ENCODE measurements at places on chromosomes 3 and 15. TPM values are rescaled to one million over a fixed set of nuclear protein-coding genes. Genes with fewer than 3 reads are reported as not detected.

Gene KNG1
- not detected for total RNA-seq

Gene PLSCR5
- not detected for total RNA-seq

Gene CFAP20DC
- 0.33 TPM for total RNA-seq

Gene SCG5
- total RNA-seq, result 49.4 TPM

Gene CEP152
- total RNA-seq, result 3.6 TPM

Gene FBXO40
- not detected for total RNA-seq

Gene DRD3
- not detected for total RNA-seq

Gene ZBBX
- total RNA-seq, result 0.26 TPM

GRCh38 chr15:92914103-92914499 is 14.0 kb downstream of the CHD2 start:
- H3K4me3 ChIP-seq, result no peak overlapping the region
- H3K27me3 ChIP-seq, result no peaks in the 10 kb centered on the region
- no peaks in the 10 kb centered on the region for H3K36me3 ChIP-seq

DNA sequence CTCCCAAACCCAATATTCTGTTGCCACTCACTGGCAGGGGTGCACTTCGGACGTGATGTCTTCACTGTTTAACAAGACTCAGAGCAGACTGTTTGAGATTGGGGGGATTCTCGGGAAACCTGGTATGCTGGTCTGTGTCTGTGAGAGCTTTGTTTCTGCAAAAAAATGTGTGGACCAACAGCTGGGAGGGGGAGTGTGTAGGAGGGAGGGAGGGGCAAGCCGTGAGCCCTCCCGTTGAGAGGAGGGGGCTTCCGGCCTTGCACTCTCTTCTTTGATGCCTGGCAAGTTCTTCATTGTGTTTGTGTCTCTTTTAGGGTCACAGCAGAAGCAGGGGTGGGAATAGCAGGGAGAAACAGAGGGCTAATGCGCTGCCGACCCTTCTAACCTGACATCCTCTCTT is 74.9 kb upstream of the NDN start:
- H3K36me3 ChIP-seq, result no peaks in the 10 kb centered on the region
- no peak overlapping the region for H3K4me3 ChIP-seq
- H3K27ac ChIP-seq, result no peak overlapping the region
- no peak for DNase-seq
- H3K27me3 ChIP-seq, result no peaks in the 10 kb centered on the region

- H3K27me3 ChIP-seq, result no peaks in the 10 kb centered on the region
- no peak overlapping the region for H3K4me3 ChIP-seq
- peak; percentile 4 for DNase-seq
Measured at GRCh38 chr3:106814231-106814630, 563.0 kb upstream of the CCDC54 start.

- DNase-seq, result no peak
- H3K36me3 ChIP-seq, result no peaks in the 10 kb centered on the region
- no peaks in the 10 kb centered on the region for H3K27me3 ChIP-seq
- H3K4me3 ChIP-seq, result no peak overlapping the region
Measured at GRCh38 chr3:44795197-44795596, 33.6 kb downstream of the KIF15 start.

DNA sequence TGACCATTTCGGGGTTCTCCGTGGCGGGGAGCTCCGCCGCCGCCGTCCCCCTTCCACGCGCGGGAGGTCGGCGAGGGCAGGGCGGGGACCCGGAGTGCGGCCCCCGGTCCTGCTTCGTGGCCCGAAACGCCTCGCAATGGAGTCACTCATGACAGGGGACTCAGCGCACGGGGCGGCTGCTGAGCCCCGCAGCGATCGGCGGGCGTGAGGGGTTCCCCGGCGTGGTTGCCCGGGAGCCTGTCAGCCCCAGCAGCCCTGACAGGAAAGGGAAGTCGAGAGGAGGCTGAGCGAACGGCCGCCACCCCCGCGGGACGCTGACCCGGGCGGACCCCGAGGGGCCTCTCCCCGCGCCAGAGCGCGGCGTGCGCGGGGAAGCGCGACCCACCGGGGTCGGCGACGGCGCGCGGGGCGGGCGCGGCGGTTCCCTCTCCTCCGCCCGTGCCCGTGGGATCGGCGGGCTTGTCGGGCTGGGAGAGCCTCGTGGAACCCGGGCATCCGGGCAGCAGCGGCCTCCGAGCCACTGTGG is 564 bp upstream of the PIGZ start:
- no peak for DNase-seq
- H3K27me3 ChIP-seq, result no peaks in the 10 kb centered on the region
- H3K4me1 ChIP-seq, result peaks cover 17% of the 10 kb centered on the region
- peak overlapping the region; percentile 65 for H3K4me3 ChIP-seq
- no peaks in the 10 kb centered on the region for H3K36me3 ChIP-seq
- peak overlapping the region; percentile 71 for H3K27ac ChIP-seq

GRCh38 chr15:67863442-67863987 is 23.7 kb upstream of the RNU6-1 start:
- H3K27me3 ChIP-seq, result no peaks in the 10 kb centered on the region
- H3K4me3 ChIP-seq, result no peak overlapping the region
- peak; percentile 81 for DNase-seq
- H3K36me3 ChIP-seq, result no peaks in the 10 kb centered on the region
- peaks cover 12% of the 10 kb centered on the region for H3K4me1 ChIP-seq

- H3K4me1 ChIP-seq, result no peaks in the 10 kb centered on the region
- DNase-seq, result no peak
- H3K4me3 ChIP-seq, result no peak overlapping the region
- no peaks in the 10 kb centered on the region for H3K36me3 ChIP-seq
- H3K27me3 ChIP-seq, result no peaks in the 10 kb centered on the region
- no peak overlapping the region for H3K27ac ChIP-seq
Measured at GRCh38 chr3:13516760-13517135, 32.2 kb upstream of the FBLN2 start.

- no peak overlapping the region for H3K4me3 ChIP-seq
- peaks cover 41% of the 10 kb centered on the region for H3K4me1 ChIP-seq
- peak; percentile 27 for DNase-seq
Measured at GRCh38 chr3:72657666-72658065, 190.6 kb downstream of the SHQ1 start.

DNA sequence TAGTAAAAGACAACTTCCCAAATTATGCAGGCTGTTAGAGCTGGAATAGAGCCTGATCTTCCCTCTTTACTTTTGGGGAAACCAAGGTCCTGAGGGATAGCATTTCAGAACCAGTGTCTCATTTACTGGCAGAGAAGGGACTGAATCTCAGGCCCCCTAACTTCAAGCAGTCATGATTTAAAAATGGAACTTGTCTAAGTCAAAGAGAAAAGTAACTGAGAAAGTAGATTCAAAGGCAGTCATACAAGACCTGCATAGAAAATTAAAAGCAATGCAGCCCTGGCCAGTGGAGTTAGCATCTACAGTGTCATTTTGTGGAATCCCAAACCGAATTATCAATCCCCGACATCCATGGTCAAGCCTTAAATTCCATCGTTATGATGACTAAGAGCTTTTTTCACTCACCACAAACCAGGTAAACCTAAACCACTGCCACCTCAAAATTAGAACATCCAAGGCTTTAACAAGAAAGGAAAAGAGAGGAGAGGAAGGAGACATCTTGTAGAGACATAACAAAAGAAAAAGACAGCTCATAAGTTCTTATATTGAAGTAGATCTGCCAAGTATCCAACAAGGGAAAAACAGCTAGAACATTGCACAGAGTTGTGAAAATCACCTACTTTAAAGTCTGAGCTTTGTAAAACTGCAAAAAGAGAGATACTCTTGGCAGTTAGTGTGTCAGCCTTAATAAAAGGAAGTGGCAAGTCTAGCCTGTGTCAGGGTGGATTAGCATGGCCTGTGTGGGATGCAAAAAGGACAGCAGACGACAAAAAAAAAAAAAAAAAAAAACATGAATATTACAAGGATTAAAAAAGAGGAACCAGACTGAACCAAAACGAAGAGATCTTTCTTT is 54.1 kb upstream of the CCR2 start:
- no peak overlapping the region for H3K27ac ChIP-seq
- no peaks in the 10 kb centered on the region for H3K36me3 ChIP-seq

- peak; percentile 42 for DNase-seq
- H3K4me1 ChIP-seq, result peaks cover 29% of the 10 kb centered on the region
- H3K27me3 ChIP-seq, result no peaks in the 10 kb centered on the region
- no peaks in the 10 kb centered on the region for H3K36me3 ChIP-seq
- H3K4me3 ChIP-seq, result no peak within 1 kb of the TSS
- H3K27ac ChIP-seq, result no peak within 1 kb of the TSS
Measured at GRCh38 chr3:48662753-48663488, at the start of gene CELSR3. CELSR3 (minus strand) TSS chr3:48662886; CDS start chr3:48662634, 252 bp downstream.

GRCh38 chr15:39747326-39747725 is 35.3 kb downstream of the FSIP1 start:
- H3K4me1 ChIP-seq, result no peaks in the 10 kb centered on the region
- no peak overlapping the region for H3K4me3 ChIP-seq
- H3K27ac ChIP-seq, result no peak overlapping the region
- DNase-seq, result no peak

GRCh38 chr3:21056293-21056692 is 694.7 kb downstream of the ZNF385D start:
- H3K27ac ChIP-seq, result no peak overlapping the region
- no peaks in the 10 kb centered on the region for H3K27me3 ChIP-seq
- H3K4me3 ChIP-seq, result no peak overlapping the region
- no peak for DNase-seq
- H3K4me1 ChIP-seq, result no peaks in the 10 kb centered on the region

GRCh38 chr15:90497376-90497775 is 32.3 kb upstream of the CRTC3 start:
- no peak overlapping the region for H3K4me3 ChIP-seq
- no peaks in the 10 kb centered on the region for H3K4me1 ChIP-seq
- peaks cover 40% of the 10 kb centered on the region for H3K36me3 ChIP-seq
- no peak for DNase-seq

DNA sequence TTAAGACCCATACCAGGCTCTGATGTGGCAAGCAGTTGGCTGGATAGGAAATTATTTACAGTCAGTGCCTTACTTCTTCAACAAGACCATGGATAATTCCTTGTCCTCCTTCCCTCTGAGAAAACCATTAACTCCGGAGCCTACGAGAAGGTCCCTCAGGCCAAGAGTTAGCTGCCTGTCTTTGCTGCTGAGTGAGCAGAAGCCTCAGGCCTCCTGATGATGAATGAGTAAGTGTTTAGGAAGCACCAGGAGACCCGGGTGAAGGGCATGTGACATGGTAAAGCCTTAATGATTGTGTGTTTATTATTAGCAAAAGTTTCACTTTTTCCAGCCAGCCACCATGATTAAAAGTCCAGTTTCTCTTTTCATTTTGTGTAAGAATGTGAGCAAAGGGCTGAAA is 174.9 kb upstream of the TOPAZ1 start:
- no peak overlapping the region for H3K27ac ChIP-seq
- H3K4me3 ChIP-seq, result no peak overlapping the region
- H3K36me3 ChIP-seq, result no peaks in the 10 kb centered on the region
- no peaks in the 10 kb centered on the region for H3K27me3 ChIP-seq
- DNase-seq, result no peak
- H3K4me1 ChIP-seq, result peaks cover 10% of the 10 kb centered on the region

GRCh38 chr3:136932978-136933772 is 24.6 kb upstream of the IL20RB start:
- no peak overlapping the region for H3K27ac ChIP-seq
- H3K27me3 ChIP-seq, result no peaks in the 10 kb centered on the region
- no peaks in the 10 kb centered on the region for H3K36me3 ChIP-seq
- no peak overlapping the region for H3K4me3 ChIP-seq
- peaks cover 6% of the 10 kb centered on the region for H3K4me1 ChIP-seq
- no peak for DNase-seq

DNA sequence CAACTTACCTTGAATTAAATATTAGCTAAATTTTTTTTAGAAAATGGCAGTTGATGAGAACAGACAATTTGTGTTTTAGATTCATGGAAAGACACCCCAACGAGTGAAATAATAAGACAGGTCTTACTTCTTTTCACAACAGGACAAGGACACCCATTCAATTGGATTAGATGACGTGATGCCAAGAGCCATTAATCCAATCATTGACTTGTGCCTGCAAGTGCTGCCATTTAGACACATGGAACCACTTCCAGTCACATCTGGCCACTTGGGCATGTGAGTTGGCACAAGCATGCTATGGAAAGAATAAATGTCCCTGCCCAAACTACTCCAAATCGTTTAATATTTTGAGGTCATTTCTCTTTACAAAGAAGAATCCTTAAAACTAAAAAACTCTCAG is 1308.8 kb downstream of the ROBO2 start:
- no peak overlapping the region for H3K27ac ChIP-seq
- no peaks in the 10 kb centered on the region for H3K27me3 ChIP-seq
- no peak overlapping the region for H3K4me3 ChIP-seq
- H3K4me1 ChIP-seq, result no peaks in the 10 kb centered on the region

- H3K36me3 ChIP-seq, result no peaks in the 10 kb centered on the region
- H3K4me3 ChIP-seq, result no peak overlapping the region
- H3K27me3 ChIP-seq, result no peaks in the 10 kb centered on the region
- H3K27ac ChIP-seq, result no peak overlapping the region
- no peaks in the 10 kb centered on the region for H3K4me1 ChIP-seq
Measured at GRCh38 chr3:147773116-147773630, 364.0 kb downstream of the ZIC1 start.

DNA sequence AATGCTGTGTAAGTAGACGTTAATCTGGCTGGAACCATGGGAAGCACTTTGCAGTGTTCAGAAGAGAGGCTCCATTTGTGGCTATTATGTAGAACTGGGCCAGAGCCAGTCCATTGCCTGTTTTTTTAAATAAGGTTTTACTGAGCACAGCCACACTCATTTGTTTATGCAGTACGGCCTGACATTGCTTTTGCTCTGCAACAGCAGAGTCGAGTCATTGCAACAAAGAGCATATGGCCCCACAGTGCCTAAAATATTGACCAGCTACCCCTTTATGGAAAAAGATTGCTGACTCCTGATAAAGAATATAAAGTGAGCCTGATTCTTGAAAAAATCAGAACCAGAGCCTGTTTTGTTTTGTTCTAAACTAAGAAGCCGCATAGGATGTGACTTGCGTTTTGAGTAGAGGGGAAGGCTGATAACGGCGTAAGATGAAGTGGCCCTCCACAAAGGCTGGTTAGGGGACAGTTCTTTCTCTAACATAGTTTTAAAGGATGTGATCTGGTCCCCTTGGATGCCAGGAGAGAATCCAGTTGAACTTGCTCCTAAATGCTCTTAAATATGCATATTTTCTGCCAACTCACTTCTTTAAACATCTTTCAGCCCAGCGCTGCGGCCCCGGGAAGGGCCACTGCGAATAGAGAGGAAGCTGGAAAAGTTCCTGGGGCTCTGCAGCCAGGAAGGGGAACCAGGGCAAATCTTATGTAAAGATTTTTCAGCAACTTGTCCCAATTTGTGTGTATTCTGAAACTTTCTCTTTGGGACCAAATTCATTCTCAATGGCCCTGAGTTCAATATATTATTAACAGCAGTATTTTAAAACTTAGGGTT is 64.5 kb downstream of the GLDN start:
- no peak overlapping the region for H3K27ac ChIP-seq
- no peak overlapping the region for H3K4me3 ChIP-seq
- DNase-seq, result no peak
- no peaks in the 10 kb centered on the region for H3K27me3 ChIP-seq
- H3K4me1 ChIP-seq, result no peaks in the 10 kb centered on the region
